Lung (tissue), 17 donors: ENCODE measurements at places on chromosomes 16 and 17.

DNA sequence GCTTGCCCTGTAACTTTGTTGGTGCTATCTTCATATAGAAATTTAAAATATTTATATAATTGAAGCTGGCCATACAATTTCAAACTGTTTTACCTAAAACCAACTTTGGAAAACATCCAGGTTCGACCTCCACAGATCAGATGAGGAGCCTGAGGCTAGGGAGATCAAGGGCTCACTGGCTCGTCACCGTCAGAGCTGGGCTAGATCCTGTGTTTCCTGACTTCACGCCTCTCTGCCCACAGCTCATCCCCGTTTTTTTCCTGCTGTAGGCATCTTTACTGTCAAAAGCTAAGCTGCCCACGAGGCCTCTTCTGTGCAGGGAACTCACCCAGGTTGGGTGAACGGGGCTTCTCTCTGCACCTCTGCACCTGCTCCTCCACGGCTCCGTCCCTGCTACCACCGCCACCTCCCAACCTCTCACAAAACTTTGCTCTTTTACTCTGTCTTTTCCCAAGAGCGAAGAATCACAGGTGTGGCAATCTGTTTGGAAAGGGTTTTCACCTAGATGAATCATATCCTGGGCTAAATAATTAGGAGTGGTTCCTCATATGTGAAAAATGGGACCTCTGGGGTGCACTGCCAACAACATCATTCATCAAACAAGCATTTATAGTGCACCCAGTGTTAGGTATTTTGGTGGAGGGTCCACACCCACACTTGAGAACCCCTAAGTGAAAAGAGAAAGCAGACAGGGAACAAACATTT is 24.8 kb upstream of the KDM6B start:
- no peak for DNase-seq

- DNase-seq: no peak
These were observed 56.5 kb downstream of the COPRS start for GRCh38 chr17:31802502-31802901.

- DNase-seq: no peak
These were observed 2.1 kb downstream of the KREMEN2 start for GRCh38 chr16:2966043-2966807.

DNA sequence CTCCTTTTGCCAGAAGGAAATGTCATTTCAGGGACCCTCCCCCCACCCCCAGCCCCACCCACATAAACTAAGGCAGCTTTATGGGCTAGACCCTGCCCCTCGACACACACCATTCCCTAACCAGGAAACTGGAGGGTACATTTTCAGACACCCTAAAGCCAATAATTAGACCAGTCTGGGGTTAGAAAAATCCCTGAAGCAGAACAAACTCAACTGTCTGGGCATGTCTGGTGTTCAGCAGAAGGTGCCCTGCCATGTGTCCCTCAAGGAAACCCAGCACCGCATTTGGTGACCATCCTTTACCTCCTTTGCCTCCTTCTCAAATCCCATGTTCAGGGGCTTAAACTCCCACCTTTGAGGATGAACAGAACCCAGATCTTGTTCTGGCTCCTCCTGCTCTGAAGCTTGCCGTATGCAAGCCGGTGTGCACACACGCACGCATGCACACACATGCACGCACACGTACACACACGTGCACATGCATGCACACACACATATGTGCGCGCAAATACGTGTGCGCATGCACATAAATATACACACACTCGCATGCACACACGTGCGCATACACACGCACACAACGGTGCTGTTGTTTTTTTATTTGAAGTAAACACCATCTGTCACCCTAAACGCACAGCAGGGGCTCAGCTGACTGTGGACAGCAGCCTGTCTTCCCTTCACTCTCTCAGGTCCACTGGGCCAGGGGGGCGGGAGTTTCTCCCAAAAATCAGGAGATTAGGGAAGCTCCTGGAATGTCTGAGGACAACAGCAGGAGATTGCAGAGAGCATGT is 156.8 kb upstream of the TNRC6C start:
- DNase-seq: no peak

- no peak for DNase-seq
These were observed 13.5 kb upstream of the PRKAR1A start for GRCh38 chr17:68498479-68499326.

DNA sequence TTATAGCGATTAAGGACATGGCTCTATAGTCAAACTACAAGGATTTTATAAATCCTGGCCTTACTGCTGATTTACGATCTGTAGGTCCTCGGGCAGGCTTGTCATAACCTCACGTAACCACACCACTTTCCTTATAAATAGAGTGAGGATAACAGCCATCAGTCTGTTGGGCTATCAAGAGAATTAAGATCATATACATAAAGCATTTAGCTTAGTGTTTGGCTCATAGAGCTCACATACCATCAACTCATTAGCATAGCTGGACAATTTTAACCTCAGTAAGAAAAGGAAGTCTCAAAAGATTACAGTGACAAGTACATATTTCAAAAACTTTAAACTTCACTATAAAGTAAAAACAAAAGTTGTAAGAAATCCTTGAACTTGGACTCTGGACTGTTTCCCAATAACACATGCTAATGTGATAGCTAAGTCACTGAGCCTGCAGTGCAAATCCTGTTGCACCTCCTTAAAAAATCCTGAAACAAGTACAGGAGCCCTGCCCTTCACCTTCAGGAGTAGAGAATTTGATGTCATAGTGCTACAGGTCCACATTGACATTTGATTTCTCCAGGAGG is 20.8 kb upstream of the CLEC3A start:
- DNase-seq: peak; percentile 6

DNA sequence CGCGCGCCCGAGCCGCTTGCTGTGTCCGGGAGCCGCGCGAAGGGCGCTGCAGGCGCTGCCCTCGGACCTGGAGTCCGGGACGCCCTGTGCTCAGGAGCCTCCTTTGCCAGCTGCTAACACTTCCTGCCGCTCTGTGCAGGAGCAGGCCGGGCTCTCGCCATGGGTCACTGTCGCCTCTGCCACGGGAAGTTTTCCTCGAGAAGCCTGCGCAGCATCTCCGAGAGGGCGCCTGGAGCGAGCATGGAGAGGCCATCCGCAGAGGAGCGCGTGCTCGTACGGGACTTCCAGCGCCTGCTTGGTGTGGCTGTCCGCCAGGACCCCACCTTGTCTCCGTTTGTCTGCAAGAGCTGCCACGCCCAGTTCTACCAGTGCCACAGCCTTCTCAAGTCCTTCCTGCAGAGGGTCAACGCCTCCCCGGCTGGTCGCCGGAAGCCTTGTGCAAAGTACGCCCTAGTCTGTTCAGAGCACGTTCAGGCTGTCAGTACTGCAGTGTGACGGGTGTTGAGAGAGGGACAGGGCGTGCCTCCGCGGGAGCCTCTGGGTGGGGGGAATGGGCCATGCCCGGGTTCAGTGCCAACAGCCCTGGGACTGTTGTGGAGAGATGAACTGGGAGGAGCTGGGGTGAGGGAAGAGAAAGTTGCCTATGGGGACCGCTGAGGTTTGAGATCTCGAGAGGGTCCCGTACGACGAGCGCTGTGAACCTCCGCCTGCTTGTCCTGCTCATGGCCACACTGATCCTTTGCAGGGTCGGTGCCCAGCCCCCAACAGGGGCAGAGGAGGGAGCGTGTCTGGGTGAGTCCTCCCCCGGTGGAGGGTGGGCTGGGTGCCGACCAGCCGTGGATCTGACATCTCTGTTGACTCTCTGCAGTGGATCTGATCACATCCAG is 1.3 kb downstream of the ZNF276 start:
- peak; percentile 45 for DNase-seq

GRCh38 chr17:37089956-37090355 is 141.2 kb downstream of the AATF start:
- DNase-seq: peak; percentile 53

DNA sequence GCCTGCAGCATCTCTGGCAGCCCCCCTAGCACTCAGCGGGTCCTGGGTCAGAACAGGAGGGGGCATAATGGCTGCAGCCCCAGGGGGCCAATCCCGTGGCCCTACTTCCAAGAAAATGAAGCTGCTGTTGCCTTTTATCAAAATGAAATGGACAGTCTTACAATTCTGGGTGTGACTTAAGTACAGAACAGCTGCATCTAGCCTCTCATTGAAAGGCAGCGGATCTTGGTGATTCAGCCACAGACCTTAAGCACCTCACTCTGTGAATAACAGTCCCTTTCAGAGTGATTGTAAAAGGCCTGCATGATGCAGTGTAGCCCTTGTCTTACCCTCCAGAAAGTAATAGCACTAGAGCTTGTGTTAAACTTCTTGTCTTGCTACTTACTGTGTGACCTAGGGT is 11.5 kb upstream of the UMOD start:
- no peak for DNase-seq

GRCh38 chr17:58083491-58084316 is 485 bp downstream of the DYNLL2 start:
- peak; percentile 73 for DNase-seq

- DNase-seq: peak; percentile 24
These were observed 61.3 kb downstream of the PRKCB start for GRCh38 chr16:23896832-23897821.

DNA sequence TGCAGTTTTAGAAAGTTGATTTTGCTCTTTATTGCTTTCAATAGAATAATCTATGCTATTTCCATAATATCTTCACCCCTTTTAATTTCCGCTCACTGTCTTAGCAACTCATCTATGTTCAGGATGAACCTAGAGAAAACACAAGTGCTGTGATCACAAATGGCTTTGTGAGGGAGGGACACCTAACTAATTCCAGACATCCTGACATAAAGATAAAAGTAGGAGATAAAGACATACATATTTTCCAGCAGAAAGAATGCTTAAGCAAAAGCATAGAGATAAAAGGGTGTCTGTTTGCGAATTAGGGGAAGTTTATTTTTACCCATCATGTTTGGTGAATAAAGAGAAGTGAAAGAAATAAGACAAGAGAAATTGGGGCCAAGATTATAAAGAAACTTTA is 254.2 kb downstream of the KCNJ2 start:
- no peak for DNase-seq

DNA sequence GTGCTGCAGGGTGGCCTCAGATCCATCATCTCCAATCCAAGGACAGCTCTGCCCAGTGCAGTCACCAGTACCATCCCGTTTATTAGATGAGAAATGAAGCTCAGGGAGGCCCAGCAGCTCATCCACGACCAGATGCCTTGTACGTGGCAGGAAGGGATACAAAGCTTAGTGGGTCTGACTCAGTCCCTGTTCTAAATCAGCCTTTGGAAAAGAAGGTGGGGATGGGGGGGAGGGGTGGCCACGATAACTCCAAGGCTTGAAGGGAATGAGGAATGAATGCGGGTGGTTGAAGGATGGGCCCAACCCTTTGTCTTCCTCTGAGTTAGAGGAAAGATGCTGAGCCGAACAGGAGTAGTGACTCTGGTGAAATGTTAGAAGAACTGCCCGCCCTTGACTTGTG is 25.8 kb downstream of the LLGL2 start:
- no peak for DNase-seq

DNA sequence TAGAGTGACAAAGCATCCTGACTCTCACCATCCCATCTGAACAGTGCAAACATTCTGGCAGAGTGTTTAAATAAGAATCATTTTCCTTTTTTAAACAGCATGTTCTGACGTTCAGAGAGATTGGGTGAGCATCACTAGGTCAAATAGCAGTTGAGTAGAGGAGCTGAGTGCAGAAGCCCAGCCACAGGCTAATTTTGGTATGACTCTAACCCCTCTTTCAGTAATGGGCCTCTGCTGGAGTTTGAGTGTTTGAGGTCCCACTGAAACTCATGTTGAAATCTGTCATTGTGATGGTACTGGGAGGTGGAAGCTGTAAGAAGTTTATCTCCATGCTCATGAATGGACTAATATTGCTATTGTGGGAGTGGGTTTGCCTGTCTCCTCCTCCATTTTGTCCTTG is 194.4 kb downstream of the SALL1 start:
- no peak for DNase-seq

DNA sequence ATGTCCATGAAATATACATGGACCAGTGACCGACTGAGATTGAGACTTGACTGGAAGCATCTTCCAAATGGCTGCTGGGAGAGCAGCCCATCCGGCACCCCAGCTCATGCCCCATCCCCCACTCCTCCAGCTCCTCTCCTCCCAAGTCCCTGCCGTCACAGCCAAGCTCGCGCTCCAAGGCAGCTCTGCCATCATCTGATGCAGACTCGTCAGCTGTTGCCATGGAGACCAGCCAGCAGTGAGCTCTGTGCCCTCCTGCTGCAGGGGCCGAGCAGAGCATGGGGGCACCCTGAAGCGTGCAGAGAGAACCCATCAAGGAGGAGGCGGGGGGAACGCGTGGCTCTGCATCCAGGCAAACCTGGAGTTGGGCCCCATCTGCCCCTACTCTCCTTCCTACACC is 74.5 kb upstream of the TNRC6C start:
- peak; percentile 77 for DNase-seq

- DNase-seq: peak; percentile 86
These were observed 224.5 kb downstream of the ZNF423 start for GRCh38 chr16:49631187-49632041.

GRCh38 chr17:37273409-37274051 is 102.3 kb upstream of the C17orf78 start:
- peak; percentile 97 for DNase-seq

- DNase-seq: no peak
These were observed 7.5 kb upstream of the ALKBH5 start for GRCh38 chr17:18176176-18176575.

- DNase-seq: peak; percentile 77
These were observed at the start of gene TOM1L1 for GRCh38 chr17:54900457-54901229. TSS of gene TOM1L1 (plus strand) at chr17:54900852. CDS start at chr17:54900866, 14 bp downstream.

- DNase-seq: no peak
These were observed 590 bp upstream of the CD79B start for GRCh38 chr17:63932721-63933120.

GRCh38 chr17:39487946-39488345 is 26.7 kb downstream of the CDK12 start:
- DNase-seq: no peak

DNA sequence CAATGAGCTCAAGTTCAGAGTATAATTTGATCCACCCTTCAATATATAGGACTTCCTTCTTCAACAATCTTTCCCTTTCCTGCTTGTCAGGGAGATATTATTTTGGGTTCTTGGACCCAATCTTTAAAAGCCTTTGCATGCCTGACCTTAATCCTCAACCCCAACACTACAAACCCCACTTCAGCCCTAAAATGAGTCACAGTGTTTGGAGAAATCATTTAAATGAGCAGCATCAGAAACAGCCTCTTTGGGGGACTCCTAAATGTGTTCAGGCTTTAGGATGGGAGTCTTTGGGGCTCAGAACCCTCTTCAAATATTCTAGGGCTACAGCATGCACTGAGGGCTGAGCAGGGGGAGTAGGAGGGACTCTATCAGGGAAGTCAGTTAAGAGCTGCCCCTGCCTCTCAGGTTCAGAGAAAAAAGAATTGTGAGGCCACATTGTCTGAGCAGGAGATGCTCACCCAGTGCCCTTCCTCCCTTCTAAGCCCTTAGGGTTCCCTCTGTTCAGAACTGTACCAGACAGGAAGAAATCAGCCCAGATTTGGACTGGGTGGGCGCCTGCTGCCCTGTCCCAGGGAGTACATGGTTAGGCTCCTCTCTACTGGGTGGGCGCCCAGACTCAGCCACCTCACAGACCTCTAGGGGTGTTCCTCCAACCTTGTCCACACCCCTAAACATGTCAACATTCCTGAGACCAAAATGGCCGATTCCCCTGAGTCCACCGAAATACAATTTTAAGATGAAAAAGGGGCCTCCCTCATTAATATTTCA is 5.0 kb downstream of the NEUROD2 start:
- no peak for DNase-seq

GRCh38 chr17:48598736-48599135 is 5.2 kb upstream of the HOXB5 start:
- DNase-seq: no peak

GRCh38 chr17:57420734-57421717 is 164.7 kb downstream of the MSI2 start:
- peak; percentile 92 for DNase-seq

GRCh38 chr16:46903255-46903905 is 19.2 kb downstream of the GPT2 start:
- no peak for DNase-seq
